ENCODE measurements at places on chromosomes 2 and 18.

DNA sequence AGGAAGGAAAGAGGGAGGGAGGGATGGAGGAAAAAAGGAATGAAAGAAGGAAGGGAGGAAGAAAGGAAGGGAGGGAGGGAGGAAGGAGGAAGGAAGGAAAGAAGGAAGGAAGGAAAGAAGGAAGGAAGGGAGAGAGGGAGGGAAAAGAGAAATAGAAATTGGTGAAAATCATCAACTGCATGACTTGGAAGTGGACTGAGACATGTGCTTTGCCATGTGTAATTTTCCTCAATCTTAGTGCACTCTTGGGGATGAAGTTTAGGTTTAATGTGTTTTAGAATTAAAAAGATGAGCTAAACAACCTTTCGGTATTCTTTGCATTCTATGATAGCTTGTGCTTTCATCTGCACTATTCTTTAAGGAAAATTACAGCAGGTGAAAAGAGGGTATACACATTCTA lies 320.1 kb upstream of the GALNT5 start:
- DNase-seq: no peak

DNA sequence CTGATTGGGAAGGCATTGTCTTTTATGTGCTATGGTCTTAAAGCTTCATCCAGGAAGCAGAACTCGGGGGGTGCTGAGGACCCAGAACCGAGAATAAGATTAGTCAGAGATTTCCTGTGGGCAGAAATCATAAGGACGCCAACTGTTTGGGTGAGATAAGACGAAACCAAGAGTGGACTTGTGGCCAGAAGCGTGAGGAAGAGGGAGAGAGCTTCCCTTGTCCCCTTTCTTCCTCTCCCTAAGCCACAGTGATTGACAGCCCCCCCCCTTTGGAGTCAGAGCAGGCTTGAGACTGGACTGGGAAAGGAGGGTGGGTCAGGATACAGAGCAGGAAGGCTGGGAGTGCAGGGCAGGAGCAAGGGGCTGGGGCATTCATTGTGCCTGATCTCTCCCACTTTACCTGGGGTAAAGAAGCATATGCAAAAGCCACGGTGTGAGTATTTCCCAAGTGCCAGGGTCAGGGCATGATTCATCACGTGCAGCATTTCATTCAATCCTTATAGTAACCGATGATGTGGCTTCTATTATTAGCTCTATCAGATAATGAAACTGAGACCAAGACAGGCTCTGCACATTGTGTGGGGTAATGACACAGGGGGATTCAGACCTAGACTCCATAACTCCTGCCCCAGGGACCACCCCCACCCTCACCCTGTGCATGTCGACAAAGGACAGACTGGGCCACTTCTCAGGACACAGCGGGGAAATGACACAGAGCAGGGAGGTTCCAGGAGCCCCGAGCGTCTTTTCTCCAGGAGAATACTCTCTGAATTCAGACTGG lies 3.0 kb upstream of the IL1RN start:
- DNase-seq: no peak

DNA sequence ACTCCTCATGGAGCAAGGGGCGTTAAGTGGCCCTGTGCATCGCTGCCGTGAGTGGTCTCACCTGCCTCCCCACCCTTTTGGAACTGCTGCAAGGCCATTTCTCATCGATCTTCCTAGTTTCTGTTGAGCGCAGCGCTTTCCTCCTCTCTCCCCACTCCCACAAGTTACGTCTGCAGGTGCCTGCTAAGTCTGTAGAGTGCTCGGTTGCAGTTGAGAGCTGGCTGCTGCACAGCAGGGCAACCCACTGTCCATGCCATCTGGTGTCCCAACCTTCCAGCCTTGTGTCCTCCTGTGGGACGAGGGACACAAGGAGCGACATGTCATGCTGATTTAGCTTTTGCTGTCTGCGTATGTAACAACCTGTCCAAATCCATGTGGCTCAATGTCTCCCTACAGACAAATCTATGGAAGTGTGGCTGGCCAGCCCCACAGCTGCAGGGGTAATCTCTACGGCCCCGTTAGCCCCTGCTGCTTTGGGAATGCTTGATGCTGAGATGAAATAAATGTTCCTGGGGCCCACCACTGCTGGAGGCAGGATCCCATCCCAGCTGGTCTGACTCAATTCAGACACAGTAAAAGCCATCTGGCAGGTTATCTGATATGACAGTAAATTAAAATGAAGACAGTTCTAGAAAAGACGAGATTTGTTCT lies 68.1 kb upstream of the TCF7L1 start:
- no peak for DNase-seq

DNA sequence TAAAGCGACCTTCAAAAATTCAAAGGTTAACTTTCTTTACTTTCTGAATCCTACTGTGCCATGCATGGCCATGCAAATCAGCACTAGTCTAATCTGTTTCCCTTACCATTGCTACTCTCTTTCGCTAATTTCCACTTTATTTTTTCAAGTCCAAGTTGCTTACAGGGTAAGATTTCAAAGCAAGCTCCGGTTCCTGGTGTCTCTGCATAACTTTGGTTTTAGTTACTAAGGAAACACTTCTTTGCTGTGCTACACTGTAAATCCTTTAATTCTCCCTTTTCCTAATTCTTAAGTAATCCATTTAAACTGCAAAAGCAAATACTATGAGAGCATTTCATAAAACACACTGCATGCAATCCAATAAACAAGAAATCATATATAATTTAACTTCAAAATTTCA lies 383.5 kb upstream of the LYPD1 start:
- no peak for DNase-seq

GRCh38 chr2:133943108-133943507 lies 310.8 kb upstream of the MGAT5 start:
- no peak for DNase-seq

DNA sequence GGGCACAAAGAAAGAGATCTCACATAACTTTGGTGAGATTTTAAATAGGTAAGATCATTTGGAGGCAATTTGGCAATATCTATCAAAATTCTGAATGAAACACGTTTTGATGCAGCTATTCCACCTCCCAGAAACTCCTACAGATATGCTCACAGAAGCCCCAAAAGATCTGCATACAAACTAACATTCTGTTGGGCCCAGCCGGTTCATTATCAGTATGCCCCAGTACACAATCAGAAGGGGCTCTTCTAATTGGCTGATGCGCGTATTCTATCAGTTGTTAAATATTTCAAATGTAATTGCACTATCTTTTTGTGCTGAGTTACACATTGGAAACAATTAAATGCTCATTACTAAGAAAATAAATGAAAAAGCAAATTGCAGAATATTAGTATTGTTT lies 7.1 kb upstream of the TGIF1 start:
- no peak for DNase-seq

GRCh38 chr18:71743634-71744033 lies 800.5 kb downstream of the CBLN2 start:
- no peak for DNase-seq

DNA sequence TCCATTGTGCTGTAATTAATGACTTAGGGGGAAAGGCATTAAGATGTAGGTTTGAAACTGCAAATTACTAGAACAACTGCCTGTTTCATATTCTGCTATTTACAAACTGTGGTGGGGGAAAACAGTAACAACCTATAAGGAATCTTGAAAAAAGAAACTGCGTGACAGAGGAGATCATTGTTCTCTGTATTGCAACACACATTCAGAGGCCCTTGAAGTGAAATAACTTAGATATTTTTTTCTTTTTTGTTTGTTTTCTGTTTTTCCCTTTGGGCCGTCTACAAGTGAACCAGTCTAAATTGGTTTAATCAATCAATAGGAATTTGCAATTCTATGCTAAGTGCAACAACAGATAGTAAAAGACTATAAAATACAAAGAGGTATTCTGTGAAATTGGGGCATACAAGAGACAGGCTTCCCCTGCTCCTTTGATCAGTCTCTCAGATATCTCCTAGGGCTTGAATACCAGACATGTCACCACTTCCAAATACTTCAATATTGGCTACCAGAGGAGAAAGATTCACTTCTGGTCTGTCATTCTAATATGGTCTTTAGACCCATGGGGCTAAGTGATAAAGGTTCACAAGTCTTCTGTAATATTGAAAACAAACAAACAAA lies 2055.1 kb upstream of the CELF4 start:
- no peak for DNase-seq

- DNase-seq: peak; percentile 56
These were observed 104.8 kb downstream of the COLEC12 start for GRCh38 chr18:395456-396250.

GRCh38 chr2:190862571-190862991 lies 18.0 kb upstream of the GLS start:
- no peak for DNase-seq

GRCh38 chr2:241804326-241805229 lies 4.4 kb upstream of the NEU4 start:
- DNase-seq: peak; percentile 42

- no peak for DNase-seq
These were observed 39.5 kb downstream of the TPRKB start for GRCh38 chr2:73697606-73698005.

GRCh38 chr2:48306409-48307284 lies 223.3 kb upstream of the STON1 start:
- DNase-seq: no peak

DNA sequence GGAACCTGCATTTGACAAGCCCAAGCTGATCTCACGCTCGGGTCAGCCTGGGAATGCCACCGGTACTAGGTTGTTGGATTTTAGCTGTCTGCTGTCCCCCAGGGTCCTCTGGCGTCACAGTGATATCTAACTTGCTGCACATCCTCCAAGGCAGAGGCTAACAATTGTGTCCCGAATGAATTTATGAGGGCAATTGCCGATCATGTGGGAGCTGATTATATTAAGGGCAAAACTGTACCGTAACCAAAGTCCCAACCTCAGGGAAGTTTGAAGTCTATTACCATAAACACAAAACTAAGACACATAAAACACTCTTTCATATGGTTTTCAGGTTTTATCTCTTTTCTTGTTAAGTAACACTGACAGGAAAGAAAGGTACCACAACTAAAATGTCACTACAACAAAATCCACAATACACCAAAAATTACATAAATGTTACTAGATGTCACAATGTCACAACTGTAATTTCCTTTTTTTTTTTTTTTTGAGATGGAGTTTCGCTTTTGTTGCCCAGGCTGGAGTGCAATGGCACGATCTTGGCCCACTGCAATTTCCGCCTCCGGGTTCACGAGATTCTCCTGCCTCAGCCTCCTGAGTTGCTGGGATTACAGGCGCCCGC lies 6.7 kb downstream of the UXS1 start:
- no peak for DNase-seq

DNA sequence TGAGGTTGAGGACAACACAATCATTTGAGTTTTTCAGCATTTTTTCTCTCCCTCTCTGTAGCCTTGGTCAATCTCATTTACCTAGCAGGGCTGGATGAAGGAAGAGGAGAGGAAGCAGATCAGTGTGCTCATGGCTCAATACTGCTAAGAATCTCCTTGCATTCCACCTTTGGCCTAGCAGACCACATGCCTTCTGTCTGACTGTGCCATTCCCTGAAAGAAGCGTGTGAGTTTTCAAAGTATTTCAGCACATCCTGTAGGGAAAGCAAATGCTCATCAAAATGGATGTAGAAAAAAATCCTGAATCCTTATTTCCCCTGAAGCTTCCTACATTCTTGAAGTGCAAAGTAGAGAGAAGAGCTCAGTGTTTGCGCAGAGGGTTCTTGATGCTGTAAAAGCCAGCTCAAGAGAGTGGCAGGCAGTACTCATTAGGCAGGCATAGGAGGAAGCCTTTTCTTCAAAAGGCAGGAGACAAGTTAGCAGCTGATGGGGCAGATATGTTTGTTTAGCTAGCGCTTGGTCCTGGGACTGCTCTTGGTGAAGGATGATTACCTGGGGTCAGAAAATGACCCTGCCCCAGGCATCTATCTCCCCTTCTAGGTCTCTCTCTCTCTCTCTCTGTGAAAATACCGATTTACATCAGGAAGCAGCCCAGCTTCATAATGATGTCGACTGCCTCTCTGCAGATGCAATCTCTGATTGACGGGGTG lies 14.4 kb upstream of the PIK3C3 start:
- DNase-seq: no peak

- DNase-seq: no peak
These were observed 42.0 kb downstream of the EHD3 start for GRCh38 chr2:31275976-31276375.

DNA sequence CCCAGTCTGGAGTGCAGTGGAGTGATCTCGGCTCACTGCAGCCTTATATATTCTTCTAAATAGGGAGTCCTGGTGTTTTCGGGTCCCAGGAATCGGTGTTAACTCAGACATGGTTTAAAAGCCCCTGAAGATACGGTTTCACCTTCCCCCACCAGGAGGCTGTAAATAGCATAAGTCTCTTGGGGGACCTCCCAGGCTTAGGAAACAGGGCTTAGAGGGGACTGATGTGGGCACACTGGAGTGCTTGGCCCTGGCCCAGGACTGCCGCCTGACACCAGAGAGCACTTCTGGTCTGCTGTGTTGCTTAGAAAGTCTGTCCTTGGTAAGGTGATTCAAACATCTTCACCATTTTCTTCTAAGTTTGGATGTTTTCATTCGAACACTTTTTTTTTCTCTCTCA lies 39.7 kb upstream of the MAP4K4 start:
- DNase-seq: no peak

GRCh38 chr2:70443726-70444125 lies 109.9 kb downstream of the TGFA start:
- DNase-seq: no peak

- no peak for DNase-seq
These were observed 1.2 kb downstream of the TMEM200C start for GRCh38 chr18:5893956-5894610.

DNA sequence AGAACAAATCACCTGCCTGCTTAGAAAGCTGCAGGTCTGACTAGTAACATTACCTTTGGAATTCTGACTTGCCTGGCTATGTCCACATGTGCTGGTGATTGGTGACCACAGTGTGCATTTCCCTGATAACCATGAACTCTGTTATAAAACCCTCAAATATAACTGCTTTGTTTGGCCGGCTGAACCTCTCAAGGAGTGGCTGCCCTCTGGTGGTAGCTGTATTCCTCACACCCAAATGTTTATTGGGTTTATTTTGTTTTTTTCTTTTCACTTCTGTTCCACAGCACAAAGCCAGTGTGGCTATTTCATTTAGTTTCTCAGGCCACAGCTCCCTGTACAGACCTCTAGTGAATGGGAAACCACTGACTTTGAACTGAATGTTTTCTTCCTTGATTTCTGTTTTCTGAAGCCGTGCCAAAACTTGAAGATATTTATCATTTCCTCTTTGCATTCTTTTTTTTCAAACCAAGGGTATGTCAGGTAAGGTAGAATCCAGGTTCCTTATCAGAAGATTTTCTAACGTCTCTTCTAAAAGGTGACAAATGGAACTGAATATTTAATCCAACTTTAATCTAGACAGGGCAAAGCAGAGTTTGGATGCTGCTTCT lies 549.0 kb upstream of the VRK2 start:
- DNase-seq: peak; percentile 53

- DNase-seq: peak; percentile 59
These were observed 207.3 kb upstream of the APCDD1 start for GRCh38 chr18:10247021-10247741.

DNA sequence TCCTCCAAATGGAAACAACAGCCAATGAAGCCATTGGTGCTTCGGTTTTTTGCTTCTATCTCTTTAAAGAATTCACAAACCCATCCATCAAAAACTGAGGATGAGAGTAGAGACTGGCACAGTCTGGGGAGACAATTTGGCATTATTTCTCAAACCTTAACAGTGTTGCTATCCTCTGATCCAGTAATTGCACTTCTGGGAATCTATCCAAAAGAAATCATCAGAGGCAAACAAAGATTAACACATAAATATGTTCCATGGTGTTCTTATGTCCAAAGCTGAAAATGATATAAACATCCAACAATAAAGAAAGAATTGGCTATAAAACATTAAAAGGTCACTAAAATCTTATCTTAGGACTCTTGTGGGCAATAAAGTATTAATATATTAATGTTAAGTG lies 35.1 kb downstream of the REEP1 start:
- no peak for DNase-seq

Measured in right forelimb (tissue), 1 donor.